Activated naive CD4-positive, alpha-beta T cell treated with anti-CD3 and anti-CD28 coated beads, Interleukin-2, amount 50 U/mL, for 72 hours (primary cell): ENCODE measurements at places on chromosomes 4 and X.

GRCh38 chr4:79385641-79386040 lies 22.4 kb downstream of the GK2 start:
- DNase-seq, result no peak

DNA sequence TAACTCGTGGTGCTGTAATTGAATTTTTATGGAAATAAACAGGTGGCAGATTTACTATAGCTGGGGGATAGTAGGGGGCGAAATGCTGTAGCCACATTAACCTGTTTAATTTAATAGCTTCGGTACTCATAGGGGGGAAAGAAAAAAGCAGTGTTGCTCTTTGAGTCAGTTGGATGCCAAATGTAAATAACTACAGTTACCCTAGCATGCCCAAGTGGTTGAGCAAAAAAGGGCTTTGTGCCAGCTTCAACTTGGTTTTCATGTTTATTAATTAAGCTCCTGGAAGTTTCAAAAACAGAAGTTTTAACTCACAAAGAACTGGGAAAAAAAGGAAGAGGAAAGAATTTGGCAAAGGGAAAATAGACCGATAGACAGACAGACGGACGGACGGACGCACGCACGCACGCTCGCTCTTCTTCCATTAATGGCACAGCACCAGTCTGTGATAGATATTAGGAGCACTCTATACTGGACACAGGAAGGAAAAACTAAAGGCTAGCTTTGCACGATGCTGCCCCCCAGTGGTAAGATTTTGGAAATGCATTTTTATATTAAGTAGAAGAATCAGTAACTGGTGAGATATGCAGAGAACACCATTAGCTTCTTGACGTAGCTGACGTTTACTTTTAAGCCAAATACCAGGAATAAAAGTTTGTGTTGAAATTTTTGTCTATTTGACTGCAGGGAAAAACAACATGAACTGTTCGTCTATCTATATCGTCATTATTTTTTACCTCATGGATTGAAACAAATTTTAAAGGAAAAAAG lies 151.8 kb downstream of the SLC7A11 start:
- DNase-seq, result peak; percentile 48

- DNase-seq, result peak; percentile 55
Observed at GRCh38 chrX:76172325-76172893, 453 bp upstream of the PBDC1 start.

DNA sequence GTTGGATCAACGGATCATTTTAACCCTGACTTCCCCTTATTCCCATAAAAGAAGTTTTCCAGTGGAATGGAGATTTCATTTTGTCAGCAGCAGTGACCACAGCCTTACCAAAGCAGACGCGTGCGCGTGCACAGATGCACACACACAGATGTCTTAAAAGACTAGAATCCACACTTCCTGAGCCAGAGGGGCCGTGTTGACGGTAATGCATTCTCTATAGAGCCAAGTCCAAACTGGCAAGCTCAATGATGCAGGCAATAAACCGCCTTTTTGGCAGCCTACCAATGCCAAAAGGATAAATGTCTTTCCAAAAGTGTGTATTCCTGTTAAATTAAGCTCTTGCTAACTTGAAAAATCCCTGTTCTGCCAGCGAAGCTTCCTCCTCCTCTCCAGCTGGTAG lies 18.8 kb upstream of the CLDN34 start:
- no peak for DNase-seq

GRCh38 chr4:143667461-143667860 lies 33.0 kb downstream of the FREM3 start:
- DNase-seq, result no peak

DNA sequence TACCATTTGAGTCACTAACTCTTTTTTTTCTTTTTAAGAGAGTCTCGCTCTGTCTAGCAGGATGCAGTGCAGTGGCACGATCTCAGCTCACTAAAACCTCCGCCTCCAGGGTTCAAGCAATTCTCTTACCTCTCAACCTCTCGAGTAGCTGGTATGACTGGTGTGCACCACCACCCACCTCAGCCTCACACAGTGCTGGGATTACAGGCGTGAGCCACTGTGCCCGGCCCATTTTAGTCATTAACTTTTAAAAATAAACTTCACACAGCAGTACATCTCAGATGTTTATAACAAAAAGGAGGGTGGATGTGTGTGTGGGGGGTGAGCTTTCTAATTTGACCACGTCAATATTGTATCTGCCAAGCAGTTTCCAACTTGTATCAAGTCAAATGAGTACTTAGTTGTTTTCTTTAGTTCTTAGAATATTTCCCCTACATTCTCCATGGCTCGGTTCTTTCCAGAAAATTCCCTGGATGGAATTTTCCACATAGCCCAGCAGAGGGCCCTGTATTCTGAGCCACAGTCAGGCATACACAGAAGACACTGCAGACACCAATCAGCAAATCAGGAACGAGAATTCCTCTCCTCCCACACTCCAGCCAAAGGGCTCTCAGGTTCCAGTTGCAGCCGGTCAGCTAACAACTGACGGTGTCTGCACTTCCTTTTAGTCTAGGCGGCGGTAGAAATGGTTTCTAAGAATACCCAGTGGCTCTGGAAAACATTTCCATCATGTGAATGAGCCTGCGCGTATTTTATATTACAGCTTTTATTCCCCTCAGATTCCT lies 20.1 kb upstream of the ARAF start:
- DNase-seq, result no peak

DNA sequence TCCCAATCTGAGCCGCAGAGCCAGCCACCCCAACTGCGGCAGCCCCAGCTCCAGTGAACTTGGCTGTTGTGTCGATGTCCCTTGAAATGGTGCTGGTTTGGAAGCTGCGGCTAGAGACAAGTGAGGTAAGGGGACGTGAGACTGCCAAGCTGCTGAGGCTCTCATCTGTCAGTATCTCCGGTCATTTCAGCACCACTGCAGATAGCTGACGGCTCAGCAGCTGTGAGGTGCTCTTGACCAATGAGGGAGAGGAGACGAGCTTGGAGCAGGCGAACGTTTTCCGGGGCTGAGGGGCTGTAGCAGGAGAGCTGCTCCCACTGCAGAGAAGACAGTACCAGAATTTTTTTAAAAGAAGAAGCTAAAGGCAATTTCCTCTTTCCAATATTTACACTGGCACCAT lies 175.5 kb upstream of the CASK start:
- DNase-seq, result no peak

DNA sequence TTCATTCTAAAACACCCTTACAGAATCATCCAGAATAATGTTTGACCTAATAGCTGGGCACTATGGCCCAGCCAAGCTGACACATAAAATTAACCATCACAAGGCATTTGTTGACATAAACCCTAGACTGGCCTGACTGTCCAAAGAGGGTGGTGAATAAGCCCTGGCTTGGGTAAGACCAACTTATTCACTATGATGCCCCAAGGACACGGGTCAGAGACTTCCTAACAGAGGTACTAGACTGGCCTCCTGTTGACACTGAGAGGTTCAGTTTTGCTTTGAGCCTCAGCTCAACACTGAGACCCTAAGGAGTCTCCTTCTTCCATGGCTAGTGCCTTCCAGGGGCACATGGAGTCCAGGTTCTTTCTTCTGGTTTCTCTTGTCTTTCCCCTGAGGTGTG lies 21.3 kb downstream of the FGF2 start:
- DNase-seq, result no peak

DNA sequence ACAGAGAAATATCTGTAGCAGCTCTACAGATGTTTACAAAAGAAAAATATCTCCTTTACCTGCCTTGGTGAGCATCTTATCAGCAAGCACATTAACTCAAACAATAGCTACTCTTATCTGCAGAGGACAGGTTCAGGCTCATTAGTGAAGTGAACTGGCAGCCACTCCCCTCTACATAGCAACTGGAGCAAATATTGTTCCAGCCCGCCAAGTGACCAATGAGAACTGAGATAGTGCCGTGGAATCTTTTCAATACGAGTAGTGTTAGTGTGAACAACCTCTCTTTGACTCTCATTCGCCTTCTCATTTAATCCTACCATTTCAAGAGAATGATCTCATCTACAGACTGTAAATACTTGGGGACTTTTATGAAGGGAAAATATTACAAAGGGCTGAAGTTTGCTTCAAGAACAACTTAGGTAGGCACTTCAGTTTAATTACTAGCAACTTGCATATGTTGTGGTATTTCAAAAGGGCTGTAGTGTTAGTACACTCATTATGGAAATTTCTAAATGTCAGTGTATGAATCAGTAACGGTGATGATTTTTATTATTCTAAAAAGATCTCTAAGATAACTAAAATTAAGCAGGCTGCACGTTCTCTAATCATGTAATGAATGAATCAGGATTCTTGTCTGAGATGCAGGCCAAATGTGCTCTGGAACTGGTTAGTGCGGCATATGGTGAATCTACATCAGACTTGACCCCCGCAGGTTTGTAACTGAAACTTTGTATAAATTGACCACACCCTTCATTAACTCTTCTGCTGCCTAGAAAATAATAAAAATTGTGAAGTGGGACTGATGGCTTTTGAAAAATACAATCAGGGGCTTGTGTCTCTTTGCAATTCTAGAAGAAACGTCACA lies 72.4 kb downstream of the PALLD start:
- DNase-seq, result no peak

DNA sequence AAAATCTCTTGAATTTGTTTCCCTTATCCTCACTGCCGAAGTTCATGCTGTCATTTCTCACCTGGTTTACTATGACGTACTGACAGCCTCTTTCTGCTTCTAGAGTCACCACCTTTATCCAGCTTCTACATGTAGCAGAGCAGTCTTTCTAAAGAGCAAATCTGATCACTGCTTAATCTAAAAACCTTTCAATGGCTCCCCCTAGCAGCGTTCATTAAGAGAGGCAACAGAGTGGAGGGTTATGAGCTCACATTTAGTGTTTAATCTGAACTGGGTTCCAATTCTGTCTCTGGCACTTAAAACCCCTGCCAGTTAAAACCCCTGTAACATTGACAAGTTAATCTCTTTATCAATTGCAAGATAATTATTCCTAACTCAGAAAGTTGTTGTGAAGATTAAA lies 4.4 kb downstream of the RBPJ start:
- no peak for DNase-seq

DNA sequence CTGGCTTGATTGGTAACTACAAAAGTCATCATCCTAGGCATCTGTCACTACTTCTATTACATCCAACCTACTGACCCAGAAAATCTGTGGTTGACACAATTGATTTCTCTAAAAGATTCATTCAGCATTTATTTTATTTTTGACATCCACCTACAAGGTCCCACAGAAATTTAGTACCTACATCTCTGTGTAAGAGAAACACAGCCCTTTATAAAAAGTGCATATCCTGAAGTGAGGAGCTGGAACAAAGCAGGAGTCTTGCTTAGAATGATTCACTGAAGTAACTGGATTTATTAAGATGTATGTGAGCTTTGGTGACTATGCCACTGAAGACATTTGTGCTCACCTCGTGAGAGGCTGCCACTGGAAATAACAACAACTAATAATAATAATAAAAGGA lies 391.0 kb downstream of the GPAT3 start:
- DNase-seq, result no peak

GRCh38 chr4:55500072-55500471 lies 46.6 kb downstream of the CLOCK start:
- no peak for DNase-seq

DNA sequence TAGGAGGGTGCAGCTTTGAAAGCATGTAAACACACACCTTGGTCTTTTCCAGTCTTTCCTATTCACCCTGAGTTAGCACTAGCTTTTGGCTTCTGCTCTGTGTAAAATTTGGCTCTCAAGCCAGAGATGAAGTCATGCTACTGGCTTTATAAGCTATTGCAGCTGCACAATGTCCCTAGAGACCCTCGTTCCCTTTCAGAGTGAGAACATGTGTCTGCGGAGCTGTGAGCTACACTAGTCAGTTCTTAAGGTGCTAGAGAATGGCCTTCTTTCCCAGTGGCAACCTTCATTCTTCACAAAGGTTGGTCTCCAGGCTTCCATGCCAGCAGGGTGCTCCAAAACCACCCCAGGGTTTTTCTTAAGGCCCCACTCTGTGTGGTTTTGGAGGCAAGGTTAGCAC lies 199.1 kb downstream of the SPATA18 start:
- no peak for DNase-seq

GRCh38 chr4:574346-575161 lies 1.5 kb downstream of the TMEM271 start:
- DNase-seq, result no peak

DNA sequence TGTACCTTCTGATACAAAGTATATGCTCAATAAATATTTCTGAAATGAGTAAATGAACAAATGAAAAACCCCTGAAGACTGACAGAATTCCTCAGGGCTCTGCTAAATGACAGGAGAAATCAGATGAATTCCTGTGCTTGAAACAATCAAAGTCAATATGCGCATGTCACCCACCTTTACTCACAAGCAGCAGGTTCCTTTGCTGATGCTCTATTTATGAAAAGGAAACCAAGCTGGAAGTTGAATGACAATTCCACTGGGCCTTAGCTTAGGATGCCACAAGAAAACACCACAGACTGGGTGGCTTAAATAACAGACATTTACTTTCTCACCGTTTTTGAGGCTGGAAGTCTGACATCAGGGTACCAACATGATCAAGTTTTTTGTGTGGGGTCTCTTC lies 477.5 kb upstream of the TEX13C start:
- DNase-seq, result no peak

DNA sequence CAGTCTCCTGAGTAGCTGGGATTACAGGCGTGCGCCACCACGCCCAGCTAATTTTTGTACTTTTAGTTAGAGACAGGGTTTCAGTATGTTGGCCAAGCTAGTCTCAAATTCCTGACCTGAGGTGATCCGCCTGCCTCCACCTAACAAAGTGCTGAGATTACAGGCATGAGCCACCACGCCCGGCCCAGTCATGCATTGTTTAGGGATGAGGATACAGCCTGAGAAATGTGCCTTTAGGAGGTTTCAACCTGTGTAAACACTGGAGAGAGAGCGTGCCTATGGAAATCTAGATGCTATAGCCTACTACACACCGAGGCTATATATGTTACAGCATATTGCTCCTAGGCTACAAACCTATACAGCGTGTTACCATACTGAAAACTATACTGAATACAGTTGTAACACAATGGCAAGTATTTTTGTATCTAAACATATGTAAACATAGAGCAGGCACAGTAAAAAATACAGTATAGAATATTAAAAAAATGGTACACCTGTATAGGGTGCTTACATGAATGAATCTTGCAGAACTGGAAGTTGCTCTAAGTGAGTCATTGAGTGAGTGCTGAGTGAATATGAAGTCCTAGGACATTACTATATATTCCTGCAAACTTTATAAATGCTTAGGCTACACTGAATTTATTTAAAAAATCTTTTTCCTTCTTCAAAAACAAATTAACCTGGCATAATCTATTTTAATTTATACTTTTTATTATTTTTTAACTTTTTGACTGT lies 588.2 kb upstream of the ADGRL3 start:
- DNase-seq, result no peak

GRCh38 chr4:108385076-108385475 lies 216.3 kb upstream of the LEF1 start:
- no peak for DNase-seq

GRCh38 chrX:1062351-1062750 lies 150.1 kb downstream of the CRLF2 start:
- DNase-seq, result no peak

GRCh38 chr4:46819095-46819494 lies 90.0 kb downstream of the COX7B2 start:
- DNase-seq, result no peak
